ENCODE measurements at places on chromosomes 7 and 10.
A peak's percentile ranks its signal among the peaks of the same experiment; 100 is the strongest.

DNA sequence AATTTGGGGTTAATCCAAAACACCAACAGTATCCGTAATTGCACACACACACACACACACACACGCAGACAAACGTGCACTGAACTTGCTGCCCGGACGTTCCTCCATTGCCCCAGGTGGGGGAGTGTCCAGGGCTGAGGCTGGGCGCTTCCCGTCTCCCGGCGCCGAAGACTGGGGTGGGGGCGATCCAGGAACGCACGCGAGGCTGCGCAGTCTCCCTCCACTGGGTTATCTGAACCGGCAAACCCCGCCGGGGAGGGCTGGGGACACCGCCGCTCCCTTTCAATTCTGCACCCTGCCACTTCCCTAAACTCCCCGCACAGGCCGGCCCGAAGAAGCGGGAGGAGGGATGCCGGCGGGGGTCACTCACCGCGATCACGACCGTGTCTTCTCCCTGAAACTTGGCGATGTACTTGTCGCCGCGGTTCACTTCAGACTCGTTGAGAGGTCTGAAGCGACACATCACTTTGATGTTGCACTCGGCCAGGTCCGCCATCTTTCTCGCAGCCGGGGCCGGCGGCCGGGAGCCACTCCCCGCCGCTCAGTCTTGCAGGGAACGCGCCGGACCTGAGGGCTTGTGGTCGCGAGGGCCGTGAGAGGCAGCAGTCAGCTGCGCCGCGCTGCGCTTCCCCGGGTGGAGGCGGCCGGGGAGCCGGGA lies 618 bp downstream of the KIF5B start:
- DNase-seq, result no peak

- no peak for DNase-seq
Observed at GRCh38 chr10:111200505-111201186, 123.8 kb downstream of the ADRA2A start.

GRCh38 chr7:19209166-19209696 lies 64.0 kb upstream of the FERD3L start:
- DNase-seq, result no peak

DNA sequence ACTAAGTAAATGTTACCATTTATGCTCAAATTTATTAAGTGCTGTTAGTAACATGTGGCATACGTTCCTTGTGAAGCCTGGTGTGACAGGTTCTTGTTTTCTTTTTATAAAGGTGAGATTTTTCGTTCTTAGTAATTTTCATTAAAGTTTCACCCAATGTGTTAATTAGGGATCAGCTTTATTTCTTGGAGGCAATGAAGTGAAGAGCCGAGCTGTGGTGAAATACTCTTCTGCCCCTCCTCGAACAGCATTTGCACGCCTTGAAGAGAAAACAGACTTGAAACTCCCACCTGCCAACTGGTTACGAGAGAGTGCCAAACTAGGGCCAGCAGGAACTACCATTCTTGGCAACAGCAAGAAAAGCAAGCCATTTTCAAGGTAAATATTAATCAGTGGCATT lies 1.5 kb downstream of the EDRF1 start:
- no peak for DNase-seq

DNA sequence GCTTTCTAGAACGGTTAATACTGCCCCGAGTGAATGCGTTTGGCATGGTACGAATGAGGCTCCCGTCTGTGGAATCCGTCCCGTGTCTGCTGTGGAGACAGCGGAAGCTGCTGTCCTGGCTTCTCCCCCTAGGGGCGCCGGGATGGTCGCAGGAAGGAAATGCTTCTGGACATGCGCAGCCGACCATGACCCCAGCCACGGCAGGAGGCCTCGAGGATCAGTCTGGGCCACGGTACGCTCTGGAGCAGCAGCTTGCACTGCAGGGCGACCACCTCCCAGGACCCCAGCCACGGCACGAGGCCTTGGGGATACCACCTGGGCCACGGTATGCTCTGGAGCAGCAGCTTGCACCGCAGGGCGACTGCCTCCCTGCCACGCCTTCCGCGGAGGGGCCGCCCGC lies 107.9 kb downstream of the CYTH3 start:
- no peak for DNase-seq

DNA sequence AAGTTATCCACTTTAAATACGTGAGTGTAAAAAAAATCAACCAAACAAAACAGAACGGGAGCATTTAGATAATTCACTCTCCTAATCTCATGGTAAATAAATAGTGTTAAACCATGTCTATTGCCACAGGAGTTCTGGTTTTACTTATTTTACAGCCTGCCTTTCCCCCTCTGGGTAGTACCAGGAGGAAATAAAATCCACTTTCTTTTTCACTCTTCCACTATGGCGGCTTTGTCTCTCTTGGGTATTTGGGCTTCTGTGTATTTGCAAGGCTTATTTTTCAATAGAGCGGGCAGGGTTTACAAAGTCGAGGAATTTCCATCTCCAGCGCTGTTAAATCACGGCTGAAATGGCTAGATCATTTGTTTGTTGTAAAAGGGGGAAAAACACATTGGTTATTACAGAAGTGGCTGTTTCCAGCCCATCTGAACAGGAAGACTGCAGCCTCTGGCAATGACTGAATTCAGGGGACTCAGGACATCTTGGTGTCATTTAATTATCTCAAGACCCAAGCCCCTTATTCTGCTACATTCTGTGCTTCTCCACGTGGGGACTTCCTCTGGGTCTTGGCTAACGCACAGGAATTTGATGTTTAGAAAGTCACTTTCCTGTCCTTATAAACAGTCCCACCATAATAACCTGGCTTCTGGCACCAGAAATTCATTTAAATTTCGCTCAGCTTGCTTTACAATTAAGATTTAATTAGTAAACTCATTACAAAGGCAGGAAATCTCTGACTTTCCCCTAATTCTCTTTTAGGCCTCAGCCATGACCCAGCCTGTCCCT lies 323.9 kb downstream of the GATA3 start:
- no peak for DNase-seq

GRCh38 chr10:11823122-11823988 lies at the start of gene PROSER2:
Gene PROSER2 (plus strand): TSS chr10:11823356. CDS start chr10:11852078, 28,722 bp downstream.
- no peak for DNase-seq

DNA sequence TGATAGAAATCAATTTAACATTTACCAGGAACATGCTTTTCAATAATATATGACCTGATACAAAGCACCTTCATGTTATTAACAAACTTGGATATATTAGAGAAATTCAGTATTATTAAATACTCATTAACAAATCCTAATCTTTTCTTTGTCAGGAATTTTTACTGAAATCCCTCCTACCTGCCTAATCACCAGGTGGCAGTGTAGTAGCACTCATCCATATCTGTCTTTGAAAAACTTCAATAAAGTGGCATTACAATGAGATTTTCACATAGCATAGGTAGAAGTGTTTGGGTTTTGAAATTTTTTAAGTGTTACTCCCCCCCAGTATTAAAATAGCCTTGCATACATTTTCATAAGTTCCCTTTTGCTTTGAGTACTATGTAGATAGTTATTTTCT lies 1246.6 kb upstream of the LRRN3 start:
- DNase-seq, result no peak

GRCh38 chr7:85565276-85565675 lies 378.4 kb upstream of the SEMA3D start:
- no peak for DNase-seq

DNA sequence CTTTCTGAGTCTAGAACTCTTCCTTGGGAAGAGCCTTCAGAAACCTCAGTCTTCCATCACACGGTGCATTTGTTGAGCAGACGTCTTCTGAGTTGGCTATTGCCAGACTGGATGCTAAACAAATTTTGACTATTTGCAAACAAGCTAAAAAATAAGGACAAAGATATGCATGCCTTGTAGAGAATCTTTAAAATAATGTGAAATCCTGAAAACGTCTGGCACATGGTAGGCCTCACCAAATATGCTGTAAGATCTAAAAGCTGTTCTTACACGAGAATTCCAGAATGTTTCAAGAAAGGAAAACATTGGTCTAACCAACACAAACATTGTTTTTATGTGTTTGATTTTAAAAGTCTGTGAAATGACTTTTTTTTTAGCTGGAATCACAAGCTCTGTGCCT lies 11.3 kb downstream of the ZNF467 start:
- DNase-seq, result no peak

DNA sequence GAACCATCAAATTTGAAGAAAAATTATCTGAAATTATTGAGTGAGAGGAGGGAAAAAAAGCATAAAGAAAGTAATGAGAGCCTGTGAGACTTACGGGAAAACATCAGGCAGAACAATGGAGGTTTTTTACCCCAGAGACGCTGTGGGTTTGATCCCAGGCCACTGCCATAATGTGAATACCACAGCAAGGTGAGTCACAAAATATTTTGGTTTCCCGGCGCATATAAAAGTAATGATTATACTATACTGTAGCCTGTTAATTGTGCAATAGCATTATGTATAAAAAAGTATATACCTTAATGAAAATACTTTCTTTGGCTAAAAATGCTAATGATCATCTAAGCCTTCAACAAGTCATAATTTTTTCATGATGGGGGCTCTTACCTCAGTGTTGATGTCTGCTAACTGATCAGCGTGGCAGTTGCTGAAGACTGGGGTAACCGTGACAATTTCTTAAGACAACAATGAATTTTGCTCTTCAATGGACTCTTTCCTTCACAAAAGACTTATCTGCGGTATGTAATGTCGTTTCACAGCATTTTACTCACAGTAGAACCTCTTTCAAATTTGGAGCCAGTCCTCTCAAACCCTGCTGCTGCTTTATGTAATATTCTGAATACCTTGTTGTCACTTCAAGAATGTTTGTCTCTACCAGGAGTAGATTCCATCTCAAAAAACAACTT lies 97.0 kb upstream of the FAM20C start:
- DNase-seq, result no peak

- no peak for DNase-seq
Observed at GRCh38 chr7:34747867-34748727, 90.1 kb downstream of the NPSR1 start.

GRCh38 chr10:4250587-4250887 lies 465.5 kb upstream of the KLF6 start:
- no peak for DNase-seq

GRCh38 chr10:88687853-88688467 lies 18.1 kb upstream of the LIPK start:
- peak; percentile 23 for DNase-seq

DNA sequence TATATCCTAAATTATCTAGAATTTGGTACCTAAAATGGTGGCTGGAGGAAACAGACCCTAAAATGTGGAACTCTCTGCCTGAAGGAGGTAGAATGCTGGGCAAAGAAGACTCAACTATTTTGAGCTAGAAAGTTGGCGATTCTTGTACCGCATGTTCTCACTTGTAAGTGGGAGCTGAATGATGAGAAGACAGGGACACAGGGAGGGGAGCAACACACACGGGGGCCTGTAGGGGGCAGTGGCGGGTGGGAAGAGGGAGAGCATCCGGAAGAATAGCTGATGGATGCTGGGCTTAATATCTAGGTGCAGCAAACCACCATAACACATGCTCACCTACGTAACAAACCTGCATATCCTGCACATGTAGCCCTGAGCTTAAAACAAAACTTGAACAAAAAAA lies 250.6 kb downstream of the CALN1 start:
- no peak for DNase-seq

DNA sequence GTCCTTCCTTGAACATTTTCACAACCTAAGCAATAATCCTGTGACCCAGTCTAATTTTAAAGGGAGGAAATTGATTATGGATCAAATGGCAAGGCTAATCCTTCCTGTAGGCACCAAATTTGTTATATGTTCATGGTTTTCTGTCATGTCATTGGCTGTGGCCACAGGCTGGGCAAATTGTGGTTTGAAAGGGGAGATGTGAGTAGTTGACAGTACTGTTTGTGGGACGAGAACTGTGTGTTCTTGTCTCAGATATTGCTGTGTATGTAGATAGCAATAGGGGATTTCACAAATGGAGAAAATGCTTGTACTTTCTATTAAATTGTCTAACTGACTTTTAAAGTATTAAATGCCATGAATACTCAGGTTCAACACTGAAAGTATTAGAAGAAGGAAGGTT lies 8.1 kb upstream of the PRKG1 start:
- no peak for DNase-seq

- DNase-seq, result no peak
Observed at GRCh38 chr7:84452618-84453017, 258.0 kb upstream of the SEMA3A start.

GRCh38 chr7:67866054-67866453 lies 869.4 kb downstream of the TYW1 start:
- DNase-seq, result no peak

DNA sequence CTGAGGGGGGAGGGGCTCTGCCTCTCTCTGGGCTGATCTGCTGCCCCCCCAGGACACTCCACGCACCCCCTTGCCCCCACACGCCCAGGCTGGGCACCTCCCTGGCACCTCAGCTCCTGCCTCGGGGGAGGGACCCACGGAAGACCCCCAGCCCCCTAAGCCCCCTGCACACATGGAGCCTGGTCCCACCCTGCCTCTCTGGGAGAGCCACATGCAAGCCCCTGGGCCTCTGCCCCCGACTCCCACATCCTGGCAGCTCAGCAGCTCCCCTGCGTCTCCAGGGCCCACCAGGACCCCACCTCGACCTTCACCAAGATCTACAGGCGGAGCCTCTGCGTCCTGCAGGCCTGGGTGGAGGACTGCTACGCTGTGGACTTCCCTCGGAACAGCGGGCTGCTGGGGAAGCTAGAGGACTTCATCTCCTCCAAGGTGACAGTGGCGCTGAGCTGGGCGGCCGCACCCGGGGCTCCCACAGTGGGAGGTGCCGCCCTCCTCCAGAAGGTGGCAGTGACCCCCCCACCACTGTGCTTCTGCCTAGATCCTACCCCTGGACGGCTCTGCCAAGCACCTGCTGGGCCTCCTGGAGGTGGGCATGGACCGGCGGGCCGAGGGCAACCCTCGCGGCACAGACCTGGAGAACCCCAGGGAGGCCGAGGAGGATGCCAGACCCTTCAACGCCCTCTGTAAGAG lies 18.7 kb upstream of the UTF1 start:
- no peak for DNase-seq

DNA sequence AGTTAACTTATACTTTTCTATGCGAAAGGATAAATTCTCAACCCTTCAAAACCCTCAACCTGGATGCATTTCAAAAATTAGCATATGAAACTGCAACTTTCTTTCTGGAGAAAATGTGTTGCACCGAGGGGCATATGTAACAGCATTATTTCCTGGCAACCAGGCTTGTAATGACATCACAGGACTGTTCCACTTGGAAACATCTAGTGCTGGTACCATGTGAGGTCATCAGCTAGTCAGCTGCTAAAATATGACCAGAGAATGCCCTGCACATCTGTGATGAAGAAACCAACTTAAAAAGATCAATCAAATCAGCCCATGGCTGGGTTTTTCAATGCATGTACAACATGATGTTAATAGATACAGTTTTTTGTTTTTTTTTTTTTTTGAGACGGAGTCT lies 40.0 kb downstream of the FGFR2 start:
- DNase-seq, result no peak
